ENCODE measurements at places on chromosomes 5 and 9. TPM values are rescaled to one million over a fixed set of nuclear protein-coding genes. Genes with fewer than 3 reads are reported as not detected.

The PCDH12 gene
- 0.29 TPM for polyA plus RNA-seq

The CANX gene
- 163 TPM for polyA plus RNA-seq

The SH3TC2 gene
- polyA plus RNA-seq = not detected

The FAM221B gene
- polyA plus RNA-seq = 0.09 TPM

The OR1B1 gene
- polyA plus RNA-seq = not detected

The CDH10 gene
- polyA plus RNA-seq = not detected

The CDH9 gene
- 0.26 TPM for polyA plus RNA-seq

The C7 gene
- polyA plus RNA-seq = 0.05 TPM

The CDKN2B-AS1 gene
- polyA plus RNA-seq = not detected

The SLC36A2 gene
- polyA plus RNA-seq = not detected

The DMGDH gene
- polyA plus RNA-seq = 0.63 TPM

The KYAT1 gene
- 26.1 TPM for polyA plus RNA-seq

The NFIB gene
- polyA plus RNA-seq = 3.9 TPM

The SCGB3A2 gene
- 256 TPM for polyA plus RNA-seq

The PHF24 gene
- polyA plus RNA-seq = 0.05 TPM

The ARL10 gene
- polyA plus RNA-seq = 2.5 TPM

The LIFR gene
- polyA plus RNA-seq = 10.6 TPM

The REEP5 gene
- 109 TPM for polyA plus RNA-seq

The FAM219A gene
- 3.8 TPM for polyA plus RNA-seq

The HAVCR2 gene
- polyA plus RNA-seq = 0.07 TPM

The TICAM2 gene
- polyA plus RNA-seq = 1.4 TPM

The TAF1L gene
- not detected for polyA plus RNA-seq

The BRD3 gene
- 87.1 TPM for polyA plus RNA-seq

The KCNN2 gene
- 12.9 TPM for polyA plus RNA-seq

The NLN gene
- polyA plus RNA-seq = 56.4 TPM
